Mucosa of descending colon (tissue), 3 donors: ENCODE measurements at places on chromosomes 16 and 17. TPM values are rescaled to one million over a fixed set of nuclear protein-coding genes. Genes with fewer than 3 reads are reported as not detected.

DNA sequence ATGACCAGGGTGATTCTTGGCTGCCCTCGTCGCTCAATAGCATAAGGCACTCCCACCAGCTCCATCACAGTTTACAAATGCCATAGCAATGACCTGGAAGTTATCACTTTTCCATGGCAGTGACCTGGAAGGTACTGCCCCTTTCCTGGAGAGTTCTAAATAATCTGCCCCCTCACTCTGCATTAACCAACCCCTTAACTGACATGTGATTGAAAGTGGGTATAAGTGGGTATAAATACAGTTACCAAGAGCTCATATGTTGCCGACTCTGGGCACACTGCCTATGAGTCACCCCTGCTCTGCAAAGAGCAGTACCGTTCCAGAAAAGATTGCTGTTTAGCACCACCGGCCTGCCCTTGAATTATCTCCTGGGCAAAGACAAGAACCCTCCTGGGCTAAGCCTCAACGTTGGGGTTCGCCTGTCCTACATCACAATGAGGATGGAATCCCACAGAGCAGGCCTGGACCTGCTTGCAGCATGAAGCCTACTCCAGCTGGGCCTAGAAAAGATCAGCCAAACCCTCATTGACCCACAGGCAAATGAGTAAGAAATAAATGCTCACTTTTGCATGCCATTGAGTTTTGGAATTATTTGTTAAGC lies 95.2 kb upstream of the SEC14L1 start:
- DNase-seq: no peak

- DNase-seq: no peak
These were observed 183.5 kb upstream of the CPHXL start for GRCh38 chr16:75909746-75910145.

GRCh38 chr16:49273771-49274170 lies 7.9 kb downstream of the CBLN1 start:
- no peak for DNase-seq

- DNase-seq: no peak
These were observed 52.2 kb downstream of the ZDHHC7 start for GRCh38 chr16:84959045-84959576.

- no peak for DNase-seq
These were observed 75.0 kb downstream of the RAP1GAP2 start for GRCh38 chr17:2871205-2871604.

- DNase-seq: no peak
These were observed 102.9 kb upstream of the ZFHX3 start for GRCh38 chr16:73150786-73151185.

DNA sequence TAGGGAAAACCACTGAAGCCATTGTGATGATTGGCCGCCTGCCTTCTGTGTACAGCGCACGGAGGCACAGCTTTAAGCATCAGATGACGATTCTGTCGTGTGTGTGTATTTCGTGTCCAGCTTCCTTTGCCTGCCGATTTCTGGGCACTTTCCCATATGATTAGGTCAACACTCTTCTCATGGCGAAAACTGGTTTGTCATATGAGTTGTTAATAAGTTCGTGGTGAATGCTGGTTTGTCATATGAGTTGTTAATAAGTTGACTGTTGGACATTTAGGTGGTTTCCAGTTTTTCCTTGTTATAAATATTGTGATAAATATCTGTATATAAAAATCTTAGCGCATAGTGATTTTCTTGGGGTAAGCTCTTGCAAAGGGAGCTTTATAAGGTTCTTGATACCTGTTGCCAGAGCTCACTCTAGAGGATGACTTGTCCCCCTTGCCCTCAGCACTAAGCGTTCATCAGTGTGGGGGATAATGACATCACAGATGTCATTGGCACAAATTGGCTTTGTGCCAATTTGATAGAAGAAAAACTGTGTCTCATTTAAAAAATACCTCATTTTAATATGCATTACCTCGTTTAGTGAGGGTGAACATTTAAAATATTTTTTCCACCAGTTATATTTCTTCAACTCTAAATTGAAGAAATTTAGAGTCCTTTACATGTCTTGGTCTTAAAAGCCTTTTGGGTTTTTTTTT lies 40.0 kb downstream of the PGS1 start:
- DNase-seq: no peak

Gene C17orf113
- total RNA-seq: 2.0 TPM

GRCh38 chr16:29860218-29860617 lies 2.8 kb downstream of the CDIPT start:
- DNase-seq: no peak

DNA sequence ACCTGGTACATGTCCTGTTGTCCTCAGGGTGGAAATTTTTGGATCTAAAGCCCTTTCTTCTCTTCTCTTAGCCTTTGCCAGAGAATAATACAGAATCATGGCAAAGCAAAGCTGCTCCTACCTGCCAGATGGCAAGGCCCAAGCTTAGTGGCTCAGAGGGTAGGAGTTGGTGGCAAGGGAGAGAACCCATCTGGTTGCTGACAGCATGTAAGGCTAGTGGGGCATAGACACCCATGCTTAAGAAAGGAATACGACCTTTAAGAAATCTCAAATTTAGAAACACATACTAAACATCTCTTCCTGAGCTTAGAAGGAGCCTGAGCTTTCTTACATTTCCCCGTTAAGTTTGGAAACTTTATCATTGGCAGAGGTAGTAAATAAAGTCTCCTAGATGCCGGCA lies 395.0 kb upstream of the SOX9 start:
- no peak for DNase-seq

Gene PRAC2
- total RNA-seq: 12.4 TPM

Gene HSD17B2
- 211 TPM for total RNA-seq

Gene OR1A1
- not detected for total RNA-seq

Gene CYBA
- 316 TPM for total RNA-seq

GRCh38 chr16:11603331-11603750 lies 16.6 kb upstream of the LITAF start:
- DNase-seq: no peak

DNA sequence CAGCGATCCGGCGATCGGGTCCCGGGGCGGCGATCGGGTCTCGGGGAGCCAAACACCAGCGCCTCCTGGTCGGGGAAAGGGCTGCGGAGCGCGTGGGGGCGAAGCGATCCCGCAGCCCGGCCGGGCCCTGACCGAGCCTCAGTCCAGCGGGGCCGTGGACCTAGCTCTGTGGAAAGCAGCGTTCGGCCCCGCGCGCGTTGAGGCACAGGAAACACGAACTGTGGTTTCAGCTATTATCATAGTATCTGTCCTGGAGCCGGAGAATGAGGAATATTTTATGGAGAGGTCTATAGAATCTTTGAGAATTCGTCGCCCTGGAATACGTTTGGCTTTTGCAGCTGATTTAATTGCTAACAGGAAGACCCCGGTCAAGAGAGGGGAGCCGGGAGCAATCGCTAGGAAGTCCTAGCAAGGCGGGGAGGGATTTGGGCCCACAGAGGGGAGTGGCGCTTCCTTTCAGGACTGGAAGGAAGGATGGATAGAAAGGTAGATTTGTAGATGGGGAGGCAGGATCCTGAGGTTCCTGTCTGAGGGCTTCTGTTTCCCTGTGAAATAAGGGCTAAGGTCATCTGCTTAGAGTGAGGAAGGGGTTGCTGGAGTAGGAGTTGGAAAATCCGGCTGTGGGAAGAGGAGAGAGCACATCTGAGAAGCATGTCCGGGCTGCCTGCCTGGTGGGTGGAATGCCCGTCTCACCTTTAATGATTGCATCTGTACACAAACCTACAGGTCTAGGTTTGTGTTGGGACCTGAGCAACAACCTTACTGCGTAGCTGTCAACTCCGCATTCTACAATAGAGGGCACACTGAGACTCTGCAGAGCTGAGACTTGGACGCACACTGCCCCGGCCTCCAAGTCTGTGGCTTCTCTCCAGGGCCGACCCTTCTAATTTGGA lies 770 bp downstream of the CCNF start:
- DNase-seq: peak; percentile 22

Gene SOX15
- 4.4 TPM for total RNA-seq

DNA sequence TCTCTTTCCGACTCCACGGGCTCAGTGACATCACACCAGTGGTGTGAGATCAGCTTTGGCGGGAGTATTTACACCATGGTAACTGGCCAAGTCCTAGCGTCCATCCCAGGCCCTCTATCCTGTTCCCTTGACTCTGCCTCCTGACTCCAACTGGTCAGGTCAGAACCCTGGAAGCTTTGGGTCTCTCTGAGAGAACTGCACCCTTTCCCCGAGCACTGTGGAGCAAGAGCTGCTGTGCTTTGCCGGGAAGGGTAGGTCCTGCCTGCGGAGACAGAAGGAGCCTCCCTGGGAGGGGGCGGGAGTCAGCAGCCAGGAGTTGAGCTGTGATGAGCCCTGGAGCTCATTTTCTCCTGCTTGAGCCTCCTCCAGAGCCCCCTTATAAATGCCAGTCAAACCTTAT lies 212.1 kb upstream of the TNRC6C start:
- DNase-seq: no peak

- peak; percentile 71 for DNase-seq
These were observed 432 bp downstream of the ZNF276 start for GRCh38 chr16:89721546-89722391.

DNA sequence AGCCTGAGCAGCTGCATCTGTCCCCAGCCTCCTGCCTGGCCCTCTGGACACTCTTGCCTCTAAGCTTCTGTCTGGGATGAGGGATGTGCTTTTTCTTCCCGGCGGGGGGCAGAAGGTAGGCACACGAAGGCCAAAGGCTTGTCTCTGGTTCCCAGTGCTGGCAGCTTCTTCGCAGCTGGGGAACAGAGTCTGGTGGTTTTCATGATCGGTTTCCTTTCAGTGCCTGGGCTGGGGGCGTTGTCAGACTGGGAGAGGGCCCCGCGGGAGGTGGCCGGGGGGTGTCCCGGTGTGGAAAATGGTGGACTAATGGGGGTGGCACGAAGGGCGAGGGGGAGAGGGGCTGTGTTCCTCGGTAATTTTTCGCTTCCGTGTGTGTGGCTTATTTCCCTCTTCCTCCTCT lies 988 bp downstream of the RAP1GAP2 start:
- peak; percentile 36 for DNase-seq

DNA sequence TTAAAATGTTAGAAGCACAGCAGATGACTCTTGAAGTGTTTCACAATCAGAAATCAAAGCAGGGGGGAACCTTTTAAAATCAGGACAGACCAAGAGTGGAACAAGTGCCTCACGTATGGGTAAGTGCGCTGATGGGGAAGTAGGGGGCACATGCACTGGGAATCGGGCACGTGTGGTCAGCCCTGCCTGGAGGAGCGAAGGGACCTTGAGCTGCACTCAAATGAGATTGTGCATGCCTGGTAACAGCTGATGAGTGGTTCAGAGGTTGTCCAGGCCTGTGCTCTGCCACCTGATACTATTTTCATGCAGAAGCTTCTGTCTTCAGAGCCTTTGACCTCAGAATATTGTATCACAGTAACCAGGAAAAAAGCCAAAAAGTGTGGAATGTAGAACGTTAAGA lies 13.7 kb upstream of the XYLT2 start:
- DNase-seq: no peak

DNA sequence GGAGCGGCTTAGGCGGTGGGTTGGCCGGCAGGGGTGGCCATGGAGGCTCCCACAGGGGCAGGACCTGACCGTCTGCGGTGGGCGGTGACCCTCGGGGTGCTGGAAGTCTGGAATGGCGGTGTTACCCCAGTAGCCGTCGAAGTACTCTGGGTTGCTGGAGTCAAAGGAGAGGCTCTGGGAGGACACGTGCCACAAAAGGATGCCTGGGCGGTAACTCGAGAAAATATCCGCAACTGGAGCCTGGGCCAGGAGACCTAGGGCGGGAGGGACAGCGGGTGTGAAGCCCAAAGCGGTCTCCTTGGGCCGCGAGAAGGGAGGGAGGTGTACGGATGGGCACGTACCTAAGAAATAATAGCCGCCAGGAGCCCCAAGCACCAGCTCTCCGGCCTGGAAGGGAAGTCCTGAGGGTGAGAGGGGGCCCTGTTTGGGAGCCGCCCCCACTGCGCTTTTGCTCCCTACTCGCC lies 4.6 kb downstream of the ITGA2B start:
- no peak for DNase-seq

- DNase-seq: no peak
These were observed 6.5 kb upstream of the HOXB13 start for GRCh38 chr17:48735062-48735351.

DNA sequence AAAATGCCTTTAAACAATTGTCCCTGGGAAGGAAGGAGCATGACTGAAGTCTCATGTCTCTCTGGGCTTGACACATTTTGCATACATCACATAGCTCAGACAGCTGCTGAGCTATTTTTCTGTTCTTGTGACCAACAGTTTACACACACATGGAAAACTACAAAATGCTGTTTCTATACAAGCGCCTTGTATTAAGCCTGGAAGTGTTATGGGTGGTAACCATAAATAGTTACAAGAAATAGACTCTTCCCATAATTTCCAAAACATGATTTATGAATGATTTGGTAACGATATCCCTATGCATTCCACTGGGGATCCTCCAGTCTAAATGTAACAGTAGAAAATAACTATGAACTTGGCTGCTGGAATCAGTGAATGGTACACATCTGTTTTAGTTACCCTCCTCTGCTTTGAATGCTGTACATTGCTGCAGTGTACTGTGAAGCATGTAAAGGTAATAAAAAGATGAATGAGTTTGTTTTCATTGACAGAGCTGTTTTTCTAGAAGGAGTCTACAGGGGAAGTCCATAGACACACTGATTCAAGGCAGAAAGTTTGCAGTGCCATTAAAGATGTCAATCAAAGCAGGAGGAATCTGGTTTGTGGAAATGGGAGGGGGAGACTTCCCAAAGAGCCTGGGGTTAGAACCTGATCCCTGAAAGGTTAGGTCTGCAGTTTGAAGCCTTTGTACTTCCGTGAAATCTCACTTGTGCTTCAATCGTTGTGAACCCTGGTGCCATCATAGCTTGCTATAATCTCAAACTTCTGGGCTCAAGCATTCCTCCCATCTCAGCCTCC lies 5.0 kb downstream of the ACSF2 start:
- no peak for DNase-seq

- no peak for DNase-seq
These were observed 14.4 kb downstream of the FA2H start for GRCh38 chr16:74760007-74760767.

DNA sequence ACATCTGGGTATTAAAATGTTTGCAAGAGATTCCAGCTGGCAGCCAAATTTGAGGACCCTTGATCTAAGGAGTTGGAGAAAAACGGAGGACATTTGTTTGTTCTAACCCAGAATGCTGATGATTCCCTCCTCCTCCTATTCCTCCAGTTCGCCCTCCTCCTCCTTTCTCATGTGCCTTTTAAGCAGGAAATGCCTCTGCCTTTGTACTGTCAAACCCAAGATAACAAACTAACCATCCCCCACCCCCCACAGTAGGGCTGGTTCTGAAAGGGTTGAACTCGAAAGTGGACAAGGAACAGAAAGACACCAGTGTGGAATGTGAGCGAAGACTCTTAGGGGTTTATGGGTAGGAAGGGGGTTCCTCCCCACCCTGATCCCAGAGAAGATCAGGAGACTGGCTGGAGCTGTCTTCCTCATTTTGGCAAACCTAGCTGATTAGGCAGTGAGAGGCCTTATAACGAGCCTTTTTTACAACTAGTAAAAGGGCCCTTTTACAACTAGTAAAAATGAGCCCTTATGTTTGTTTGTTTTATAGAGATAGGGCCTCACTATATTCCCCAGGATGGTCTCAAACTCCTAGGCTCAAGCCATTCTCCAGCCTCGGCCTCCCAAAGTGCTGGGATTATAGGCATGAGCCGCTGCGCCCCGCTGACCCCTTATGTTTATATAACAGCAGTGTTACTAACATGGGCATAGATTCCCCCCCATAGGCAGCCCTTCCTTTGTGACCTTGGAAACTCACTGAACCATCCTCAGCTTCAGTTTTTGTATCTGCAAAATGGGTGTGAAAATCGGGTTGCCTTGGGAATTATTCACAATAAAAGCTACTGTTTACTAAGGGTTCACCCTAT lies 975 bp downstream of the CHD9 start:
- DNase-seq: peak; percentile 77

Gene TRIM65
- total RNA-seq: 15.4 TPM

- no peak for DNase-seq
These were observed 3.6 kb upstream of the CHMP6 start for GRCh38 chr17:80987941-80988461.

- peak; percentile 73 for DNase-seq
These were observed 52.7 kb upstream of the ZNF629 start for GRCh38 chr16:30839523-30840227.
